ENCODE measurements at places on chromosomes 1 and 21.
A peak's percentile ranks its signal among the peaks of the same experiment; 100 is the strongest.

GRCh38 chr21:29621525-29621924 is 318.3 kb downstream of the GRIK1 start:
- DNase-seq: no peak

DNA sequence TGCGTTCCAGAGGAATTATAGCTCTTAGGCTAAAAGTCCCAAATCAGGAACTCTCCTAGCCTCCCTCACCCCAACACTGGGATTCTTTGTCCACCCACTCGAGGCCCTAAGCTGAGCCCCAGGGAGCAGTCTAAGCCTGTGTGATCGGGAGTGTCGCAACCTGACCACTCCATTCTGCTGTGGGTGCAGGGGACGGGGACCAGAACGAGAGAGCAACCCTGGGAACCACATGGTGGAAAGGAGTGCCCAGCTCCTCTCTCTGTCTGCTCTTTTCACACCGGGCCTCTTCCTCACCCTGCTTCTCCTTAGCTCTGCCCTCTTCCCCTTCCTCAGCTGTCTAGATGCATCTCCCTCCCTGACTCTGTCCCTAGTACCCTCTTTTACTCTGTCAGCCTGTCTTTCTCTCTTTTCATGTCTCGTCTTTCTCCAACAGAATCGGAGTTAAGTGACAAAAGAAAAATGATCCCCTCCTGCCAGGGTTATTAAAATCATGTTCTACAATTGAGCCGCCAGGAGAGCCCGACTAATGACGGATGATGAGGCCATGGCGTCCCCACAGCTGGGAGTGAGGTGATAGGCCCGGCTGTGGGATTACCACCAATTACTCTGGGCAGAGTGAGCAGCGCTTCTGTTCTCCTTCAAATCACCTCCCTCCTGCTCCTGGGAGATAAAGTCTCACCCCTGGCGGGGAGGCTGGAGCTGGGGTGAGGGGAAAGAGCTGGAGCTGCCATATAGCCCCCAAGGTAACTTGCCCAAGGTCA is 34.5 kb upstream of the CSF3R start:
- DNase-seq: no peak

DNA sequence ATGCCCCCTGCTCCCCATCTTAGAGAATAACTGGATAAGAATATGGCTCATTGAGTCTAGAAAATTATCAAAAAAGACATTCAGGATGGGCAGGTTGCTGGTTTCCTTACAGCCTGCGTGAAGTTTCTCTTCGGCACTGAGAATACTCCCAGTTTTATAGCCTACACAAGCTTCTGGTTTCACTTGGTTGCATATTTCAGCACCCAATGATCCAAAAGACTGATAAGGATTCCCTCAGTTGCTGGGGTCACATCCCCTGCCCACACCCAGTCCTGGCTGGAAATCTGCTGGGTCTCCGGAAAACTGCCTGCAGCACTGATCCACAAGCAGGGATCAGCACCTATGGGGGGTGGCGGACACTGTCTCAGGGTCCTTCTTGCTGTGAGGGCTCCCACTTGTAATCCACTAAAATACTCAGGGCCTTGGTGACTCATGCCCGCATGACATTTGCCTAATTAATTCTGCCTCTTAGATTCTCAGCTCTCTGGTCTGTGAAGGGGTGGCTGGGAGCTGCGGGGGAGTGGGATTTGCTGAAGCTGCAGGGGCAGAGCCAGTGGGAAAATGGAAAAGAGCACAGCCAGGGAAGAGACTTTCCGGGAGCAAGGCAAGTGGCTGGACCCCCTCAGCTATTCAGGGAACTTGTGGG is 142.5 kb downstream of the ZNF648 start:
- no peak for DNase-seq

GRCh38 chr1:247118946-247119446 is 14.8 kb upstream of the ZNF669 start:
- peak; percentile 65 for DNase-seq

- no peak for DNase-seq
Observed at GRCh38 chr1:61556631-61557030, 168.3 kb downstream of the TM2D1 start.

DNA sequence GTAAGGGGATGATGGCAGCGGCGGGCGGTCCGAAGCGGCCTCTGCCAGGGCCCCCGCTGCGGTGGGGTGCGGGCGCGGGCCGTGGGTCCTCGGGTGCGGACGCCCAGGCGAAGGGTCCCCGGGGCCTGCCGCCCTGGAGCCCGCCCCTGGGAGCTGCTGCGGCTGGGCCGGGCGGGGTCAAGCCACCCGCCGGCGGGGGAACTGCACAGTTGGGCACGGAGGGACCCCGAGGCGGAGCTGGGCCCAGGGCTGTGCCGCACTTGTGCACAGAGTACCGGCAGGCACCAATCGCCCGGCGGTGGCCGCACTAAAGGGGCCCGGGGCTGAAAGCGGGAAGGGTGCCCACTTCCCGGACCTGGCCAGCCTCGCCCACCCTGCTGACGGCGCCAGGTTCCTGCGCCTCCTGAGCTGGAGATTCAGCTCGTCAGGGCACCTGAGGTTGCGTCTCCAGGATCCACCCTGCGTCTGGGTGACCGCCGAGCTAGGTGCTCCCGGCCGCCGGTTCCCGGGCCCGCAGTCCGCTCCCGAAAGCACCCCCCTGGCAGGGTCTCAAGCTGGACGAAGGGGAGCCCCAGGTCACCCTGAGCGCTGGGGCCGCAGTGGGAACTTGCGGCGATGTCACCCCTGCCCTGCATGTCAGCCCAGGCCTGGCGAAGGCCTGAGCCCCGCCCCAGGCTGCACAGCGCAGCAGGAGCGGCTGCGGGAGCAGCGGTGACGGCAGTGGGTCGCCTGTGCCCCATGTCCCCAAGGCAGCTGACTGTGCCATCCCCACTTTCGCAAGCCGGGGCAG is 56.7 kb upstream of the ETV3 start:
- DNase-seq: no peak

- peak; percentile 77 for DNase-seq
Observed at GRCh38 chr21:33362044-33362555, 37.3 kb downstream of the IFNAR1 start.

DNA sequence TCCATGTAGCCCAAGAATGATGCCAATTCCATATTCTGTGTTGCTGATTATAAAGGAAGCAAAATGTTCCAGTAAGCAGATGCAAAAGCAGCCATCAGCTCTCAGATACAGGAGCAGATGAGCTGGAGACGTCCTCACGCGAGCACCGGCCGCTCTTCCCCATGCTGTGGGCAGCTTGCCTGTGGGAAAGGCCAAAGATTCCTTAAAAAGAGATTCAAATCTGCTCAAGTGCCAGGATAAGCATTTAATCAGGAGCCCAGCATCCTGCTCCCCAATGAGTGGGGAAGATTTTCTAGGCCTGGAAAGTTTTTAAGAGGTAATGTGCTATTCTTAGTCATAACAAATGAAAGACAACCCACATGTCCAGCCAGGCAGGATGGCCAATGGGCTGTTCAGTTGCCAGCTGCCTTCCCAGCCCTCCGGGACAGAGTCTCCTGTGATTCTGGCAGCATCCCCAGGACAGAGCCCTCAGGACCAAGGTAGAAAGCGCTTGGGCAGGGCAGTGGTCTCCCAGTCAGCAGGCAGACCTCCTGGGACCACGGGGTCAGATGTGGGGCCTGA is 108.2 kb upstream of the TMPRSS2 start:
- DNase-seq: no peak

DNA sequence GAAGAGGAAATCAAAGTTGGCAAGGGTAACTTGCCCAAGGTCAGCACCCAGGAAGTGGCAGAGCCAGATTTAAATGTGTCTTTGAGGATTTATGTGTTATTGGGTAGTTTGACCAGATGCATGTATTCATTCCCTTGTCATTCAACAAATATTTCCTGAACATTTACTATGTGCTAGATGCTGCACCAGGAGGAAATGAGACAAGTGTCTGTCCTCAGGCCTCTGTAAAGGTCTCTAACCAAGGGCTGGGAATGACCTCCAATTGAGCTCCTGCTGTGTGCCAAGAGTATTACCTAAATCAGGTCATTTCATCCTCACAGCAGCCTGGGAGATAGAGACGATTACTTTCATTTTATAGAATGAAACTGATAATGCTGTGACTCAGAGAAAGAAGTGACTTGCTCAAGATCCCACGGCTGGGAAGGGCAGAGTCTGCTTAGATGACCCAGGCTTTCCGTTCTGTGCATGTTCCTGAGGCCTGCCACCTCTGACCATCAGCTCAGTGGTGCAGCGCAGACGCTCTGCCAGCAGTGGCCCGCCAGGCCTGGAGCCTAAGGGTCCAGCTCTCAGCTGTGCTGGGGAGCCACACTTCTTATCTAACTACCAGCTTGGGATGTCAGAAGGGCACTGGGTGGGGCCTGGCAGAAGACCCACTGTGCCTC is 3.5 kb upstream of the TTC22 start:
- no peak for DNase-seq

- no peak for DNase-seq
Observed at GRCh38 chr21:32020564-32020963, 147.7 kb downstream of the HUNK start.

DNA sequence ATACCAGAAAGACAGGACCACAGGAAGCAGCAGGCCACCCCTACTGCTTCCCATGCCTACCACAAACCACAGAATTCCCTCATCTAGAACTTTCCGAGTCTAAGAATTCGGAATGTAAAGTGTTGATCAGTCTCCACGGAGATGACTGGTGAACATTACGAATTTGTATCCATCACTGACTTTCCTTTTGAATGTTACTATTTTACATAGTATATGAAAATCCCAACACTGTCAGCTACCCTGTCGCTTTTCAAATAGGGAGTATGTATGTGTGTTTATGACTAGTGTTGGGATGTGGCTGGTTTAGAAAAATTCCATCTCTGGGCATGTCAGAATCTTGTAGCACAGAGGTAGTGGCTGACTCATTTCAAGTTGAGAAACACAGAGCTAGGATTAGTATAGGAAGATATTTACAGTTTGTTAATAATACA is 118.2 kb downstream of the COQ8A start:
- peak; percentile 68 for DNase-seq

GRCh38 chr1:7022058-7022457 is 236.8 kb downstream of the CAMTA1 start:
- DNase-seq: no peak

DNA sequence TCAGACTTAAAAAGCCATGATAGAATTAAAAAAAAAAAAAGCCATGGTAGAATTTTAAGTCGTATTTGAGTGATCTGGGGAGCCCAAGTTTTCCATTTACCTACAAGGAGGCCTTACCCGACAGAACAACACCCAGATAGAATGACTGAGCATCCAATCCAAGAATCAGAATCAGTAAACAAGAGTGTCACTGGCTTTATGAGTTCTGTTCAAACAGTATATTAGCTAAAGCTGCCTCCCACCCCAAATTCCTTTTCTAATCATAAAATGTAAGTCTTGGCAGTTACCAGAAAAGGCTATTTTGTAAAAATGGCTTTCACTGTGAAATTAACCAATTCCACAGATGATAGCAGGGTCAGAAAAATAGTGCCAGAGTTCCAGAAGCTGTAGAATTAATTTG is 1.2 kb downstream of the GTF2B start:
- DNase-seq: no peak

- peak; percentile 33 for DNase-seq
Observed at GRCh38 chr1:235954306-235955283, 87.9 kb upstream of the LYST start.

DNA sequence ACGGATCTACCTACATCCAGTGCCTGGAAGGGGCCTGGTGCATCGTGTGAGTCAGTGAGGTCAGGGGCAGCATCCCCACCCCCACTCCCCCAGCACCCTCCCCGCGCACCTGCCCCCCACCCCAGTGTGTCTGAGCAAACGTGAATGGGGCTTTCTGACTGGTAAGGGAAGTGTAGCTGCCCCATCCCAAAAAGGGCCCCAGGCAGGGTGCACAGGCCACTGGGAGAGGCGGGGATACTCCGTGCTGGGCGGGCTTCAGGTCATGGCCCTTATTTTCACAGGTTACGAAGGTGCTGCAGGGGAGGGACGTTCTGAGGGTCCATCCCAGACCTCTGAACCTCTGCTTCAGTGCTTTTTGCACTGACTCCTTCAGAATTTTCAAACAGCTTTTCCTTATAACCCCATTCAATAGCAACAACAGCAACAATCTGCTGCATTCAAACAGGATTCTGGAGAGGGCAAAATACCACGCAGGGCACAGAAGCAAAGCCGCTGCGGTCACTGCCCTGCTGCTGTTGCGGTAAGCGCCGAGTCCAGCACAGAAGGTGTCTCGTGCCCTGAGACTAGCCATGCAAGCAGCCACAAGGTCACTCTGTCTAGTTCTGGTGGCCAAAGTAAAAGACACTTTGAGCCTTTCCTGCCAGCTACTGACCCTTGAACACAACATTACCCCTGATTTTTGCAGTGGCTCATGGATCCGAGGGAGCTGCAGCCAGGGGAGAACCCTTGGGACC is 10.3 kb downstream of the TTC34 start:
- no peak for DNase-seq

DNA sequence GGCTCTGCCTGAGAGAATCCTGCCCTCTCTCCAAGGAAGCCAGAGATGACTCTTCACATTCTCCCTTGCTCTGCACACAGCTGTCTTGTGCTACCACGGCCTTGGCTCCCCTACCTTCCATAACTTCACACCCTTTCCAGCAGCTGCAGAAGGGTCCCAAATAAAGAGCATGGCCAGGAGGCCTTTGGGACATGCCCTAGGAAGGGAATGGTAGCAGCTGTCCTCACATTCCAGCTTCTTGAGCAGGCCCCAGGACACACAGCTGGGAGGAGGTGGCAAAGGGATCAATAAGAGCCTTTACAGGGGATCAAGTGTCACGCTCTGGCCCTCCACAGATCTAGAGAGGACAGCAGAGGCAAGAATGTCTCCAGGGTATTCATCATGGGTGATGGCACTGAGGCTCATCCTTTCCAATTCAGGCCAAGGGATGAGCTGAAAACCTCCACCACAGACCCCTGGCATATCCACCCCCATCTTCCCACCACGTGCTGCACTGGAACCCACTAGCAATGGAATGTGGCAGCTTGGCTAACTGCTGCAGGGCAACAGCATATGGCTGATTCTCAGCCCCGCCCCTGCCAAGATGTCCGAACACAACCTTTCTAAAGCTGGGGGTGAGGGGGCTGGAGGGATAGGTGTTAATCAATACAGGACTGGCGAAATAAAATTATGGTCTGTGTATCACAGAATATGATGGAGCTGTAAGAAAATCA is 17.8 kb upstream of the RAB29 start:
- DNase-seq: no peak

DNA sequence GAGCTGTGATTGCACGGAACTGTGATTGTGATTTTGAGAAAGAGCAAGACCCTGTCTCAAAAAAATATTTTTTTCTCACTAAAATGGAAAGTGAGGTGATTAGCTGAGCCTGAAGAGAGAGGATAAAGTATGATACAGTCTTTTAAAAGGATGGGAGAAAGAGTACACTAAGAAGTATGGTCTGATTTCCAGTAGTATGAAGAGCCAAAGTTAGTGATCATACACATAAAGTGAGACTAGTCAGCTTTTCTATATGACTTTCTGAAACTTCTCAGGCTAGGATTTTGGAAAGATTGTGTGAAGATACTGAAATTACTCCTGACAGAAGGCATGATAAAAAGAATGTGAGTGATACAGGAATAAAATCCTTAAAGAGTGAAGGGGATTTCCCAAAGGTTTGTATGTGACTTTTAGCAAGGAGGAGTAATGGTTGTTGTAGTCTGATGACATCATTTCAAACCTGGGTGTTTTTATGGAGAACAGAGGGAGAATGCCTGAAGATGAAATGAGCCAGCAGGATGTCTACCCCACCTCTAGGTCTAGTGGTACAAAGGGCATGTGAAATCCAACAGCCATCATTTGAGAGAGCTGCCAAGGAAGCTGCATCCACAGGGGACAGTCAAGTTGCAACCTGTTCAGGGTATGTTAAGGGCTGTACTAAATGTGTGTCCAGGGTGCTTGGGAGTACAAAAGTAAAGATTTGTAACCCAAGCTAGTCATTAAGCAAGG is 157.7 kb downstream of the PIK3R3 start:
- DNase-seq: peak; percentile 7
